NCI-H146 (cell line): ENCODE measurements at places on chromosomes 12 and 14.

DNA sequence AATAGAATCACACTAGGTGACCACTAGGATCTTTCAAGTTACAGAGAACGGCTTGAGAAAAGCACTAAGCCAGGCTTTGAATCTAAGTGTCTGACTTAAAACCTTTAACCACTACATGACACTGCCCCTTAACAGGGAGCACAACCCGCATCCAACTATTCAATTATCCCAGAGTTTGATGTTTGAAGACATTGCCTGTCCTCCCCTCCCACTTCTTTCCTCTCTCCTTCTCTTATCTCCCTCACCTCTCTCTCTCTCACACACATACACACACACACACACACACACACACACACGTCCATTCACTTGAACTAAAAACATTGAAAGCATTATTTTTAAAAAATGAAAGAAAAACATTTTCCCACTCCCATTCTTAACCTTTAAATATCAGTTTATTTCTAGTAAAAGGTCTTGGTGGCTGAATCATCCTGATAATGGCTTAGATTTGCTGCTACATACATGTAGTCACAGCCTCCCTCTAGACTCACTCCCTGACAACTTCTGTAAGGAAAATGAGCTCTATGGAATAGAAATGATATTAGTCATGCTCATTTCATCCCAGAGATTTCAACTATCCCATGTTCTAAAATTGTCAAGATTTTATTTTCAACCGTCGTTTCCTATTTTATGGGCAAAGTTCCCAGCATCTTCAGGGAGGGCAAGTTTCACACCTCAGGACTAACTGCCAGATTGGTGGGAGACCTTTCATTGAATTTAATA is 53.5 kb upstream of the RAP1B start:
- DNase-seq, result no peak

DNA sequence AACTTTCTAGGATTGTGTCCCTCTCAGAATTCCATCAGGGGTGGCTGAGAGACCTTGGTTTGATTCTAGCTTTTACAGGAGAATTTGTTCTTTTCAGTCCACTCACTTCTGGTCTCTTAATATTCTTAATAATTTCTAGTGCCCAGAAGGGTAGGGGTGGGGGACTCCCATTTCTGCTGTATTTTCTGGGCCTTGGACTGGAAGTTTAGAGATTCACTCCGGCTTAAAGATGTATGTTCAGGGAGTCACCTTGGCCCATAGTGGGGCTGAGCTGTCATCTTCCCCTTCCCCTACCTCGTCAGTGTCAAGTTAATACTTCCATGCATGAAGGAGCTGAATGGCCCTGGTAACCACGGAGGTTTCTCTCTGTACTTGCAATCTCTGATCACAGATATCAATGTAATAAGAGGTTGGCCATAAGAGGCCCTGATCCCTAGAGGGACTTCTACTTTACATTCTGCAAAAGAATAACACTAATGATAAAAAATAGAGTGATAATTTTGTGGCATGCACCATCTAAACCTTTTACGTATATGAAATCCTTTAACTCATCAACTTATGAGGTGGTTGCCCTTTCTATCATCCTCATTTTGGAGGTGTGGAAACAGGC is 6.7 kb downstream of the KRT81 start:
- DNase-seq, result no peak

DNA sequence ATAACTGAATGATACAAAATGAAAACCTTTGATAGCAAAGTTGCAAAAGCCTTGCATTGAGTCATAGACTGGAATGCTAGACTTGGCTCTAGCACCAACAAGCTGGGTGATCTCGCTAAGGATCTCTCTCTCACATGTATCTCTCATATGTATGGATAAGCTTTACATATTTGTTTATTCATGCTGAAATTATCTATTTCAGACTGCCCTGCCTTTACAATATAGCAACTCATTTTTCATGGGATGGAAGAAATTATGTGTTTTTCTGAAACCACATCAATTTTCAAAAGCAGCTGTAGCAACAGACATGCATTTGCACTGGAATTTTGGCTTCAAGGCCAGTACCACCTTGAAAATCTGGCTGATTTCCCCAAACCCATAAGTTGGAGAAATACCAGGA is 11.4 kb downstream of the RERG start:
- no peak for DNase-seq

DNA sequence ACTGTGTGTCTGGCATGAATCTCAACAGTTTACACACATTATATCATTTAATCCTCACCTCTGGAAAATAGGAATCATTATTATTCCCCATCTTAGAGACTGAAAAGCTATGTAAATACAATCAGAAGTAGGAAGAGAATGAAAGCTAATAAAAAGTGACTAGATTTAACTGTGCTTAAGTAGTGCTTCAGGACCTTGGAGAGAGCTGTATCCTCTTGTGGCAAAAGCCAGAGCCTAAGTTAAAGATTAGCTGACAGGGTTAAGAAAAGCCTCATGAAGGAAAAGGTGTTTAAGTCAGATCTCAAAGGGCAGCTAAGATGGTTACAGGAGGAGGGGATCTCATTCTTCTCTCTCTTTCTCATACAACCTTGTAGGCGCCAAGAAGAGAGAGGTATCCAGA is 65.3 kb upstream of the TMEM233 start:
- no peak for DNase-seq

DNA sequence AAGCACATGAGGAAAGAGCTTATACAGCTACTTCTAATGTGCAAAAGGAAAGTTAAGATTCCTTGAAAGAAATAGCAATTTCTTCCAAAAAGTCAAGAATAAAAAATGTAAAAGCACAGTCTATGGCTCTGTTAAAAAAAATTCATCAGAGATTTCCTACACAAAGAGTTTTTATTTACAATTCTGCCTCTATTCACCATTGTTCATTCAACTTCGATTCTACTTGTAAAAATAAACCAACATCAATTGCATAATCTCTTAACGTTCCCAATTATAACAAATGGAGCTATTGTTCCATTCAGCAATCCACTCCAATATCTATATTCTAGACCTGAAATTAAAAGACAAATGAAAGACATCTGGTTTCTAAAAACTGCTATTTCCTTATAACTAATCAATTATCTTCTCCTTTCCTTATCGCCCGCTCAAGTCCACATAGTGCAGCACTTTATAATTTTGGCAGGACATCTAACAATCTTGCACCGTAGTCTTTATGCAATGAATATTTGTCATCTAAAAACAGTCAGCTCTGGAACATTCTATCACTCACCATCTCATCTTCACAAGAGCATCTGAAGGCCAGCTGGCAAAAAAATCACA is 6.2 kb downstream of the EIF2S3B start:
- DNase-seq, result no peak

GRCh38 chr14:52154992-52155650 is 86.3 kb upstream of the NID2 start:
- no peak for DNase-seq

DNA sequence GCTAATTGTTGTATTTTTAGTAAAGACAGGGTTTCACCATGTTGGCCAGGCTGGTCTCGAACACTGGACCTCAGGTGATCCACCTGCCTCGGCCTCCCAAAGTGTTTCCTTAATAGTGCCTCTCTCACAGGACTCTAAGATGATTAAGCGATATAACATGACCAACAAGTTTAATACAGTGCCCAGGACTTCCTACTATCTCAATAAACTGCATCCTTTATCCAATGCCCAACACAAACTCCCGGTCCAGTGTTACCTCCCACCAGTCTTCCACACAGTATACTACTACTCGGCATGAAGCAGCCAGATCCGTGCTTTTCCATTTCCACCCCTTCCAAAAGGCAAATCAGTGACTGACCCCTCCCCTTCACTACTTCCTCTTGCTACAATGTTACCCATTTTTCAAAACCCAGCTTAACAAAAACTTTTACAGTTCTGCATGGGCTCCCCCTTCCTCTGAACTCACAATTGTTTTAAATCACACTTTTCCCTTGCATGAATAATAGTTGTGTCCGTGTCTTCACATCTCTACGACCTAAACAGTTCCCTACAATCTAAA is 900 bp downstream of the NOP2 start:
- DNase-seq, result peak; percentile 20

- DNase-seq, result no peak
These were observed 290.4 kb upstream of the CAND1 start for GRCh38 chr12:66978802-66979201.

DNA sequence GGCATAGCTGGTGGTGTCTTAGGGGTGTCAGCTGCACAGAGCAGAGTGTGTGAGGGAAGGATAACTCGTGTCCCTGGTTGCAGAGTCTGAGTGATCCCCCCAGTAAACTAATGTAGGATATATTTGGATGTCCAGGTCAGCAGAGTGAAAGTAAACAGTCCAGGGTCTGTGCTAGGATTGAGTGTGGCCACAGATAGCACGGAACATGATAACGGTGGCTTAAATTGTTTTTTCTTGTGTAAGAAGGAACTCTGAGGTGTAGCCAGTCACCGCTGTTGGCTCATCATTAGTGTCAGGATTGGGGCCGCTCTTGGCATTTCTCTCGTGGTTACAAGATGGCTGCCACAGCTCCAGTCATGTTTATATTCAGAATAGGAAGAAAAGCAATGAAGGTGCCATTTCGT is 97.3 kb downstream of the DERA start:
- no peak for DNase-seq

DNA sequence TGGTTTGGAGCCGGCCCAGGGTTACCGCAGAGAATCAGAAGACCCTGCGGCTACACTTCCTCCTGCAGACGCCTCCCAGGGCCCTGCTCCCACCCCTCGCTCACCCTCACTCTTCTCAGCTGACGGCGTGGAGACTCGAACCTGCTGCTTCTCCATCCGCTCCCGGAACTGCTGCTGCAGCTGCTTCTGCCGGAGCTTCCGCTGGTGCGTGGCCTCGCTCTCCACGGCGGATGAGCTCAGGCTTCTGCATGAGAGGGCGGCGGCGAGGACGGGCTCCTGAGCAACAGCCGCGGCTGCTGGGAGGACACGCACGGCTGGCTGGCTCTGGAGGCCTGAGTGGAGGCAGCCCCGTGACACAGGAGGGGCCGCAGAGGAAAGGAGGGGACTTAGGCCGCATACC is 33.3 kb downstream of the RAD52 start:
- no peak for DNase-seq

- DNase-seq, result no peak
These were observed 12.8 kb upstream of the NR4A1 start for GRCh38 chr12:52038447-52038846.

DNA sequence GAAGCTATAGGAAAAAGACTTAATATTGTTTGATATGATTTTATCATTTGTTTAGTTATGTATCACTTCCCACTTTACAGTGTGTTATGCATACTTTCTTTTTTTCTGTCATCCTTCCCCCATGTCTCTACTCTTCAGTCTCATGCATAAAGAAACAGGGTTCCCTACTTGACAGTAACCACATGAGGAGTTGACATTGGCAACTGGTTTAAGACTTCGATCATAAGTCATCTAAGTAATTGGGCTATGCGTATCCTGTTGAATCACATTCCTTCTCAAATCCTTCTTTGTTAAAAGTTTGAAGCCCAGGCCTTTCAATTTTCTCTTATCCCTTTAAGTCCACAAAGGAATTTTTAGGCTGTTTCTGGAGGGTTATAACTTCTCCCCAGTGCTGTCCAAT is 358.7 kb downstream of the RAD51B start:
- DNase-seq, result no peak

GRCh38 chr12:27627123-27627852 is 69.0 kb upstream of the REP15 start:
- no peak for DNase-seq

GRCh38 chr12:22527999-22528398 is 16.3 kb downstream of the C2CD5 start:
- no peak for DNase-seq

DNA sequence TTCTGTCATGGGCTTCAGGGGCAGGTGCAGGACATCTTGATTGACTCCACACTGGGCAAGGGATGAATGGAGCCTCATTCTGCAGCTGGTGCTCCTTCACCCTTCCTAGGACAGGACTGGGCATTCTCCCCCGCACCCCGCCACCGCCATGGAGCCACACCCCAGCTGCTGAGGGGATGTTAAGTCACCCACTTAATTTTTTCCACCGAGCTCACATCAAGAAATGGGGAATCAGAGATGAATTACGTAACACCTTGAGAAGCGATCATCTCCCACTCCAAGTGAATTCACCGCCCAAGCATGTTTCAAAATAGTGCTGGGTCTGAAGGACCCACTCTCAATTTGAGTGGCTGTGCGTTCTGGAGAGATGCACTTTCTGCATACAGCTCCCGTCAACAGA is 94.2 kb downstream of the EML1 start:
- DNase-seq, result no peak

GRCh38 chr14:52951681-52952554 is 1.1 kb upstream of the FERMT2 start:
- DNase-seq, result peak; percentile 37

GRCh38 chr14:74917646-74918081 is 5.4 kb downstream of the RPS6KL1 start:
- no peak for DNase-seq

DNA sequence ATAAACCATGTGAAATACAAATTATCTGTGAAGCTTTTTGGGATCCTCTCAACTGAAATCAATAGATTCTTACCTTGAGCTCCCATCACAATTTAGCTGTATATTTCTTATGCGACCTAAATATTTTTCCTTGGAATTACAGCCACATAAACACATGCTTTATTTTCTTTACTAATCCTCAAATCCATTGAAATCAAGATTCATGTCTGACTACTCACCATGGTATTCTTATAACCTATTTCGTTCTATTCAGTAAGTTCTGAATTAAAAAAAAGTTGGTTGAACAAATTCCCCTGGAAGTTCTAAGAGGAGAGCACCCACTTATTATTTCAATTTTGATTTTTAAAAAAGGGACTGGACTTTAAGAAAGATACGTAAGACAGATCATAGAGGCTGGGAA is 292.1 kb upstream of the ATP2B1 start:
- DNase-seq, result no peak

DNA sequence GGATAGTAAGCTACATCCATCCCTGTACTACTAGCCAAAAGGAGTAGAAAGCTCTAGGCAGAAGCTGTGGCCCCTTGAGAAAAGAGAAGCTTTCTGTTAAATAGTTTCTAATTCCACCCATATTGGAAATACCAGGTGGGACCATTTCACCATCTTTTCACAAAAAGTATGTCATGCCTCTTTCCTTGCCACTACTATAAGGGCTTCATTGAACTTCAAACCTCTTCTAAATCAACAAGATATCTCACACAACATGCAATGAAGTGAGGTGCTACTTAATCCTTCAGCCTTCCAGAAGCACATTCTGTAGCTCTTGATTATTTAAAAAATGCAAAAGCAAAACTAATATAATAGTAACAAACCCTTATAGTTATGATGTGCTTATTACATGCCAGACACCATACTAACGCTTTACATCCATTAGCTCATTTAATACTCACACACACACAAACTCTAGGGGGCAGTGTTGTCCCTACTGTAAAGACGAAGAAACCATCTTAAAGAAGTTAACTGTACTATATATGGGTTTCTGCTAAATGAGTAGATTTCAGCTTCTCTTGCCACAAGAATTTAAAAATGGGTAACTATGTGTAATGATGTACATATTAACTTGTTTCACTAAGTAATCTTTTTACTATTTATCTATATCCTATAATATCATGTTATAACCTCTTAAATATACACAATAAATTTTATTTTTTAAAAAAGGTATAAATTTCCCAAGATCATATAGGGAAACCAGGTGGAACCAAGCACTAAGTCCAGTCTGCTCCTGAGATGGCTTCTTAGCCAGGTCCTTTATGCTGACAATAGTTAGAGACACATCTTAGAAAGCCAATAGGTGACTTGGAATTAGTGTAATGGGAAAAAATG is 124.4 kb downstream of the RPS29 start:
- DNase-seq, result peak; percentile 54

- no peak for DNase-seq
These were observed 523.0 kb downstream of the BCL11B start for GRCh38 chr14:98748966-98749365.
